NCI-H524 treated with DMSO at 0.1 percent for 48 hours (cell line): ENCODE measurements at places on chromosomes 5 and 9.

DNA sequence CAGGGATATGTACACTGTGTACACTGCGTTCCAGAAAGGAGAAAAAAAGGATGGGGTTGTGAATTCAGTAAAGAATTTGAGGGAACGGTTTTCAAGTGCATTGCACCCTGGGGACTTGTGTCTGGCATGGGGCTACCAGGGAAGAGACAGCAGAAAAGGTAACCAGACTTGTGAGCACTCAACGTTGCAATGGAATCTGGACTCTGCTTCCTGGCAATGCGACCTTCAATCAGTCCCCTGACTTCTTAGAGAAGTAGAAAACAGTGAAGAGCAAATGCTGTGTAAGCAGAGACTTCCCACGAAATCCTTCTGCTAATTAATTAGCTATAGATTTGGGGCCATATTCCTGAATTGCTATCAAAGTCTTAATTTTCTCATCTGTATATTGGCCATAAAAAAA is 36.3 kb downstream of the MACIR start:
- DNase-seq = no peak

GRCh38 chr5:34525761-34526160 is 130.4 kb upstream of the RAI14 start:
- DNase-seq = no peak

DNA sequence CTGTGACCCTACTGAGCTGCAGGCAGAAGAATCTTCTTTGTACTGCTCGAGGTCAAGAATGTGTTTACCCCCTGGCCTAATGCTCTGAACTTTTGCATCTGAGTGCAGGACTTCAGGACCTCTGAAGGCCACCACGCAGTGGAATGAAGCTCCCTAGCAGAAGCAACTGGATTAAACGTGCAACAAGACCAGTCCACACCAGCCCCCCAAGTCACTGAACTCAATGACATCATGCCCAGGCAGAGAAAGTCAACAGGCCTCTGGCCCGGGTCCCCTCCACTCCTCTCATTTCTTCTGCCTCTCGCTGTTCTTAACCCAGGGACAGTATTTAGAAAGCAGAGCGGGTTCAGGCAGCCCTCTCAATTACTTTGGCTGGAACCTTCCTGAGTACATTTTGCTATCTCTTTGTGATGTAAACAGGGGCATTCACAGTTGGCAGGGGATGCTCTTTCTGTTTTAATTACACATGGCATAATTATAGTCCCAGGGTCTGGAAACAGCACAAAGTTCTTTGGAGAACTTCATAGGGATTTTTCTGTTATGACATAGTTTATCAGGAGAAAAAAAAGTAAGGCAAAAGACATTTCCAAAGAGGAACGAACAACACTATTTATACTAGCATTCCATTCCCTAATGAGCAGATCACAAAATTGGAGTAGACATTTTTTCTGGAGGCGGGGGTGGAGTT is 108.2 kb upstream of the SPATA31D4 start:
- DNase-seq = no peak

DNA sequence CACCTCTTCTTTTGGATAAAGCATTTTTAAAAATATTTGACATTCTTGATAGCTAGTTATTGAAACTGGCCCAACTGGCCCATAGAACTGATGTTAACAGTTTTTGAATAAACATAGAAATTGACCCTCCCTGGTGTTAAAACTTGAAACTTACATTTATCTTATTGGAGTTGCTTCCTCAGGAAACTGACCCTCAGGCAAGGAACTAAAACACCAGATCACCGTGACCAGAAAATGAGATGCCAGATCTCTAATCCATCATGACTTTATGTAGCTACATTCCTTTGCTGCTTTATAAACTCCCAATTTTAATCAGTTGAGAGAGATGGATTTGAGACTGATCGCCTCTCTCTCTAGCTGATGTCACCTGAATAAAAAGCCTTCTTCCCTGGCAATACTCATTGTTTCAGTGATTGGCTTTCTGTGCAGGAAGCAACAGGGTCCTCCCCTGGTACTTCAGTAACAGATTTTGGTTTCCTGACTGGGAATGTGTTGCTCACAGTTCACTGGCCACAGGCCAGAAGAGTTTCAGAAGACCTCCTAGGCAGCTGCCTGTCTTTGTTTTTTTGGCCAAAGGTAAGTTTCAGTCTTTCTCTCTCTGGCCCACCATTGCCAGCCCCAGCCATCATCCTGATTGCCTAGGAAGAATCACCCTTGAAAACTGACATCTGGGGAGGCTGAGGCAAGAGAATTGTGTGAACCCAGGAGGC is 212.4 kb downstream of the DTWD2 start:
- DNase-seq = no peak

DNA sequence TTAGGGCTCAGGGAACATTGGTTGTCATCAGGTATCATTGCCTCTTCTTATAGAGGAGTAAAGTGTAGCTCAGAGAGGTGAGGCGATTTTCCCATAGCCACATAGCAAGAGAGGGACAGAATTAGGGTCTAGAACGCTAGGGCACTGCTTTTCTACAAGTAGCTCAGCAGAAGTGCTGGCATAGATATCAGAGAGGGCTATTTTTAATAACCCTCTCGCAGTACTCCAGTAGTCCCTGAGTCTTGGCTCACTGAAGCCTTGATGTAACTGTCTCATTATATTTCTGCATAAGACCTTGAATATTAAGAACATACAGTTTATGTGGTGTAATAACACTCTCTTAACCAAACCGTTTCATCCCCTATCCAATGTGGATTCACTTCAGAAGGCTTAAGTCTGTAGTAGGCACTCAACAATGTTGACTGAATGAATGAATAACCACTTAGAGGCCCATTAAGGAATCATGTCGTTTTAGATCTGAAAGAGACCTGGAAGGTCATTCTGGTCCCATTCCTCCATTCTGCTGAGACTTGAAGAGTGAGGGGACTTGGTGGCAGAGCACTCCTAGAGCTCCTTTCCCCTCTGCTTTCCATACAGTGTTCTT is 4.7 kb upstream of the FRMPD1 start:
- DNase-seq = peak; percentile 43

- peak; percentile 62 for DNase-seq
Measured at GRCh38 chr9:106878934-106879333, 16.0 kb downstream of the ZNF462 start.

DNA sequence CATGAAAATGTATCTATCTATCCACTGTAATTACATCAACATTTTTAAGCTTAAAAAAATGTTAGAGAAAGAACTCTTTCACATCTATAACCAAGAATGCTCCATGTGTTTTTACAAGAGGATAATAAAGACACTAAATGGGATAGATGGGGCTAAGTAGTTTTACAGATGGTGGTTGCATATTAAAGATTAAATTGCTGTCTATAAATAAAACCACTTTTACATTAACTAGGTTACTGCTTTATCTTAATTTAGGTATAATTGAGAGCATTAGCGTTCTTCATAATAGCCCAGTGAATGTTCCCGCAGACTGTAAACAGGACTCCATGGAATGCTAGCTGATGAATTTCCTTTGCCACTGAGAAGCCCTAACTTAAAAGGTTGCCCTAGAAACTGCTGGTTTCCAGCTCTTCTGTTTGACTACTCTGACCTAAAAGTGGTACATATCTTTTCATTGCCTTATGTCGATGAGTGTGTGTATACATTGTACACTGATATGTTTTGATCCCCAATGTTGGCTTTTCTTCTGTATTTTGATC is 117.9 kb downstream of the SGCD start:
- DNase-seq = peak; percentile 41

DNA sequence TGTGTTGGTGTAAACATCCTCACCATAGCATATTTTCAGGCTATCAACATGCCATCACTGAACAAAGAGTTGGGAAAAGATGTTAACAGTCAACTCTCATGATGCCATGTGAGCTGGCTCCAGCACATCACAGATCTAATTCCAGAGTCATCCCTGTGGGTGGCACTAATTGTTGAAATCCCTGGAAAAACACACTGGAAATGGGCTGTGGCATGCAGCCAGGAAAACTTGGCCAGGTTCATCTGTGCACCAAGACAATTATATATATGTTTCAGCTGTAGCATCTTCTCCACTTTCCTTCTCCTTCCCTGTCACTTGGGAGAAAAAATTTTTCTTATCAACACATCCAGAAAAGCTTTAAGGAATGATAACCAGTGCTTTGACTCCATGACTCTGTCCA is 313.7 kb downstream of the TRIM32 start:
- no peak for DNase-seq

DNA sequence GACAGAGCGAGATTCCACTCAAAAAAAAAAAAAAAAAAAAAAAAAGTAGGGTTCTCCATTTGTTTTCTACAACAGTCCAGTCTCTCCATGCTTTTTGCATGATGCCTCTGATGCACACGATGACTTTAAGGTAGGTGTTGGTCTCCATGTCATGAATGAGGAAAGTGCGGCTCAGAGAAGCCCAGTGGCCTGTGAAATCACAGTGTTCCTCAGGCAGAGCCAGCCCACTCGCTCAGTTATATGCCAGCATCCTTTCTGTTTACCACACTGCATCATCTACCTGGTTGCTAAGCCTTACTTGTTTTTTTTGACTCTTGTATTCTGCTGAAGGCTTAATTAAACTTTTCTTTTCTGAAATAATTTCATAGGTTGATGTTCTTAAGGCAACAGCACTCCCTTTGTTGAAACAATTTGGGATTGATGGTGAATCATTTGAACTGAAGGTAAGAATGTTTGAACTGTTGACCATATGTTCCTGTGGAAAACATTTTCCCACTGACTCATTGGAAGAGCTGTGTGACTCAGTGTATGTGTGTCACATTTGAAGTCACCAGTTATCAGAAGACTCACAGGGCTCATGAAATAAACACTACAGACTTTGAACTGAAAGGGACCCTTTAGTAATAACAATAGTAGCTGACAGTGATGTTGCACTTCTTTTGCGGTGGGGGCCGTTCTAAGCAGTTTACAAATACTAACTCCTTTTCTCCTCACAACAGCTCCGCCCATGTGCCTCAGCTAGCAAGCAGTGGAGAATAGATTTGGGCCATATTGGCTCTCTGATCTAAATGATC is 40.2 kb downstream of the RCL1 start:
- no peak for DNase-seq

GRCh38 chr5:61916621-61917620 is 389.1 kb upstream of the KIF2A start:
- peak; percentile 92 for DNase-seq

- DNase-seq = no peak
Measured at GRCh38 chr9:71619926-71620325, 148.4 kb downstream of the CEMIP2 start.
